ENCODE measurements at places on chromosomes 1 and 21.

DNA sequence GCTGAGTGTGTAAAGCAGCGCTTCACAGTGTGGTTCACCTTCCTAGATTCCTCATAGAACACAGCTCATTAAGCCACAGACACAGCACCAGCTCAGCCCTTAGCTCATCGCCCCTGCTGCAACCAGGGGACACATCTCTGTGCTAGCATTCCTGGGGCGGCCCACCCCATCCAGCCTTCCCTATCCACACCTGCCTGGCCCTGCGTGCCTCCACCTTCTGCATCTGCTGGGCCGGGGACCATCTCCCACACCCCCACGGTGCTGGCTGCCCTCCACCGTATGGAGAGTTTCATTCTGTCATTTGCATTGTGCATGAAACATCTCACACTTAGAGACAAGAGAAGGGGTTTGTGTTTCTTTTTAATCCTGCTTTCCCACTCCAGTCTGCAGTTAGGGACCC lies 35.8 kb upstream of the PRSS38 start:
- DNase-seq = no peak

DNA sequence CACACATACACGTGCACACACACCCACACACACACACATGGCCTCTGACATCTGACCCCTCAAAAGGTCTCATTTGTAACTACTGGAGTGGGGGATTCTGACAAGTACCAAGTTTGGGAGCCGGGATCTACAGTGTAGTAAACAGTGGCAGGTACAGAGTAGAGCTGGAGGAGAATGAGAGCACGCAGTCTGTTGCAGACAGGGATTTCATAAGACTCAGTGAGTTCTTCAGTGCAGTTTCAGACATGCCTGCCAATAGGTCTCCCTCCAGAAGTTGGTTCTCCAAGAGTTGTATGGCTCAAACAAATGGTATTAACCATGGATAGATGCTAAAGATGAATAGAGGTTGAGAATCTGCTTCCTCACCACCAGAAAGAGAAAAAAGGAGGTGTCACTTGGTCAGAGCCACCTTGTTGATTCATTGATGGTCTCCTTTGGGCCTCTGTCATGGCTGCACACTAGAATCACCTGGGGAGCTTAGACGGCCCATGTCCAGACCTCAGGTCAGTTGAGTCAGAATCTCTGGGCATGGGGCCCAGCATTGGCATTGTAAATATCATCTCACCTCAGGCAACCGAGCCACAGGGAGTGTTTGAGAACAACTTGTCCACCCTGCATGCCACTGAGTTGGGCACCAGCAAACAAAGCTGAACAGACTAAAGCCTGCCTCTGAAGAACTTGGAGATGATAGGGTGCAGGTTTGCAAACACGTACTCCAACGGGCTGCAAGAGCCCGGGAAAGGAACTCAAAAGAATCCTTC lies 122.1 kb downstream of the EDEM3 start:
- no peak for DNase-seq

DNA sequence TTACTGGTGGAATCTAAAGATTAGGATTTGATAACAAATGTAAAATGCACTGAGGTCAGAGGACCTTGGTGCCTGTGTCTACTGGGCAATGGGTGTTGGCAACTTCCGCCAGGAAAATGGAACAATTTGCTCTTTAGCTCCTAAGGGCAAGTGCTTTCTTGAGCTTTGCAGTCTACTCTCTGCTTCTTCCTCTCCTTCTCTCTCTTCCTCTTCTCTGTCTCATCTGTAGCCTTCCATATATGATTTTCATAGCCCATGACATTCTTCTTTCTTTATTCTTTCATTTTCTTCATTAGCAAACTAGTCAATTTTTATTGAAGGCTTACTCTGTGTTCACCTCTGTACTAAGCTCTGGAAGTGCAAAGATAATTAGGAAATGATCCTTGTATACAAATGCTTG lies 35.5 kb downstream of the OVGP1 start:
- no peak for DNase-seq

- no peak for DNase-seq
These were observed 187.1 kb downstream of the GRIK3 start for GRCh38 chr1:36847186-36847585.

- no peak for DNase-seq
These were observed 62.7 kb upstream of the KAZN start for GRCh38 chr1:14535619-14536355.

GRCh38 chr1:109398343-109399225 lies 866 bp upstream of the SORT1 start:
- no peak for DNase-seq

GRCh38 chr1:54289712-54290233 lies 89.8 kb downstream of the MRPL37 start:
- no peak for DNase-seq

DNA sequence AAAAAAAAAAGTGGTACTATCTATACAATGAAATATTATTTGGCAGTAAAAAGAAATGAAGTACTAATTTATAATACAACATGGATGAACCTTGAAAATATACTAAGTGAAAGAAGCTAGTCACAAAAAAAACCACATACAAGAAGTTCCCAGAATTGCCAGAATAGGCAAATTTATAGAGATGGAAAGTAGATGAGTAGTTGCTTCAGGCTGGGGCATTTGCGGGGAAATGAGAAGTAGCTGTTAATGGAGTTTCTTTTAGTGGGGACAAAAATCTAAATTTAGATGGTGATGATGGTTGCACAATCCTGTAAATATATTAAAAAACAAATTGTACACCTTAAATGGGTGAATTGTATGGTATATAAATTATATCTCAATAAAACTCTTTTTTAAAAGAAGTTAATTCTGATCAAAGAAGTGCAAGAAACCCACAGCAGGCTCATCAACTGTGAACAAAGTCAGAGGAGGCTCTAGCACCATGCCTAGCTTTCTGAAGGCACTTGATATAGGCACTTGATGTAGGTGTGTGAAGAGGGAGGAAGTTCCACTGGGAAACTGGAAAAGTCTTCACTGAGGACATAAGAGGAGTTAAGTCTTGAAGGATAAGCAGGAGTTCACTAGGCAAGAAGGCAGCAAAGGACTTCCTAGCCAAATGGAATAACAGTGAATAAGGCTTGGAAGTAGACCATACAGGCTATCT lies 52.5 kb downstream of the DMAP1 start:
- no peak for DNase-seq

- no peak for DNase-seq
These were observed 58.7 kb upstream of the RC3H1 start for GRCh38 chr1:174080819-174081218.

DNA sequence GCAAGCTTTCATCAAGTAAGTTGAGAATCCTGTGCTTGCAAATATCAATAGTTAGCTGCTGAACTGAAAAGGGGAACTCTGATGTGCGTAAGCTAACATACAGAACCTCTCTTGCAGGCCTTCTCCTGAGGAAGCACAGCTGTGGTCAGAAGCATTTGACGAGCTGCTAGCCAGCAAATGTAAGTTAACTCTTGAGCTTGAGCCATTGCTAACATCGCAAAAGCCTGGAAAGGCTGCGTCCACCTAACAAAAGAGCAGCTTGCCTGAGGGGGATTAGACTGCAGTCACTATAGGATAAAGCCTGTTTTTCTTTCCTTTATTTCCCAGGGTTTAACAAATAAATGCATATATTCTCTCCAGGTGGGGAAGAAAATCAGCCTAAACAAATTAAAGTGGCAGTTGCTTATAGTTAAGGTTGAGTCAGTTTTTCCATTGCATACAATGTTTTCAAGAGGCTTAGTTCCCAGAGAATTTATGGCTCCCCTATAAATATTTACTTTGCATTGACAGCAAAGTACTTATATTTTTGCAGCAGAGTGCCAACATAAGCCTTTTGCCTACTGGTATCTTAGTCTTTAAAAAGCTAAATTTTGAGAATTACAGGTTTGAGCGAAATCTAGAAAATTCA lies 1.5 kb downstream of the RGS2 start:
- no peak for DNase-seq

DNA sequence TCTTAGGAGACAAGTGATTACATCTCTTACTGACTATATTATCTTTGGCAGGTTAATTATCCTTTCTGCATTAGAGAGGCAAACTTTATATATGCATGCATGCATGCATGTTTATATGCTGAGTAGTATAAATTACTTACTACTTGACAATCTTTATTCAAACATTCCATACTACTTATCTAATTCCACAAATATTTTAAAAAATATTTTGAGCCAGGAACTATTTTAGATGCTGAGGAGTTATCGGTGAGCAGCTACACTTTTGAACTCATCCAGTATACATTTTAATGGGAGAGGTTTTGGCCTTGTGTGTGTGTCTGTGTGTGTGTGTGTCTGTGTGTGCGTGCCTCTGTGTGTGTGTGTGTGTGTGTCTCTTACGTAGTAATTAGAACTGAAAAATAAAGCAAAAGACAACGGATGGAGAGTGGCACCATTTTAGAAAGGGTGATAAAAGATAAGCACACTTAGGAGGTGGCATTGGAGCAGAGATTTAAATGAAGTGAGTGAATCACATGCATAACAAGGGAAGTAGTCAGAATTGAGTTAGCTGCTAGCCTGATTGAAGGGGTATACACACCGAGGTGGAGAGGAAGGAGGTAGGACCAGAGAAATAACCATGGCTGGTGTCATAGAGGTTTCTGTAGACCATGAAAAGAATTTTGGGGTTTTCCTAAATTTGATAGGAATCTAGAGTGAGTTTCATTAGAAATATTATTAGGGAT lies 1488.4 kb downstream of the MRPL39 start:
- DNase-seq = no peak

DNA sequence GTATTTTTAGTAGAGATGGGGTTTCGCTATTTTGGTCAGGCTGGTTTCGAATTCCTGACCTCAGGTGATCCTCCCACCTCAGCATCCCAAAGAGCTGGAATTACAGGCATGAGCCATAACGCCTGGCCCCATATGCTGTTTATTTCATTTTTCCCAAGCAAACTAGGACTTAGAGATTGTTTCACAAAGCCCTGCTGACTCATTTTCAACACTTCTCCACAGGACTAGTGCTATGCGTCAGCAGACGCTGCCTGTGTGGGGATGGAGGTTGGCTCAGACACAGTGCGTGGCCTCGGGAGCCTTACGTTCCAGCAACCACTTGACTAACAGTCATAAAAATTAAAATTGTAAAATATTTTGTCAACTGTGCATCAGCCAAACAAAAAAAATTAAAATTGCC lies 22.7 kb downstream of the PKNOX1 start:
- DNase-seq = no peak

DNA sequence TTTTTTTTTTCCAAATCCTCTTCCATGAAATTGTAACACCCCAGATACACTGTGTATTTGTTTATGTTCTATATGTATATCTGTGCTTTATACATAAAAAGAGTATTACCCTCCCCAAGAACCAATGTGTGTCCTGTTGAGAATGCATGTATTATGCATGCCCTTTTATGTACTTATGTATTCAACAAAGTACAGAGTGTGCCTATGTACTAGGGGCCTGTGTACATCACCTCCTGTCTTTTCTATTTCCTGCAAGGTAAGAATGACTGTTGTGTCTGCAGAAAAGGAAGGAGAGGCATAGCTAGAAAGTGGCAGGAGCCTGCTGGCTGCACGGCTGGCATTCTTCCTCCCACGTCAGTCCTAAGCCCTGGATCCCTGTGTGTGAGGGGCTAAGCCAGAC lies 7.0 kb downstream of the TMEM61 start:
- no peak for DNase-seq

DNA sequence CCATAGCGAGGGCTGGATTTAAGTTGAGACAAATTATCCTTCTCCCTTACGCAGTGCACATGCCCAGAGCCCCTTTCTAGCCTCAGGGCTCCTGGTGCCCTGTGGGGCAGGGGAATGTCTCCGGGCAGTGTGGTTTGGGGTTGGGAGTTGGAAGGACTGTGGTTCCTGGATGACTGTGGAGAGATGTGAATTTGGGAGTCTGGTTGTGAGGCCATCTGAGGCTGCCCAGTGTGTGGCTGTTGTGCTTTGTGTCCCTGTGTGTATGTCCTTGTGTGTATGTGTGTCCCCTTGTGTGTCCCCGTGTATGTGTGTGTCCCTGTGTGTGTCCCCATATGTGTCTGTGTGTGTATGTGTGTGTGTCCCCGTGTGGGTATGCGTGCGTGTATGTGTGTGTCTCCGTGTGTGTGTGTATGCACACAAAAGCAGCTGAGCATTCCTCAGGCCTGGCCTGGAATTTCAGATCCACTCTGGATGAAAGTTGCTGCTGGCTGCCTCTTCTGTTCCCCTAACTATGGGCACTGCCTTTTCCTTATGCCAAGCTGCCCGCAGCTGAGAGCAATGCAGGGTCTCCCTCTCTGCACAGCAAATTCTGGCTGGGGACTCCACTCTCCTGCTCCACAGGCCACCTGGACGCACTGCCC lies 65.4 kb downstream of the UBIAD1 start:
- no peak for DNase-seq

- DNase-seq = no peak
These were observed 73.5 kb downstream of the NOS1AP start for GRCh38 chr1:162142968-162143367.

- DNase-seq = no peak
These were observed 52.7 kb downstream of the C1orf185 start for GRCh38 chr1:51154776-51155175.

- no peak for DNase-seq
These were observed 409.6 kb upstream of the ZRANB2 start for GRCh38 chr1:71490432-71490831.

DNA sequence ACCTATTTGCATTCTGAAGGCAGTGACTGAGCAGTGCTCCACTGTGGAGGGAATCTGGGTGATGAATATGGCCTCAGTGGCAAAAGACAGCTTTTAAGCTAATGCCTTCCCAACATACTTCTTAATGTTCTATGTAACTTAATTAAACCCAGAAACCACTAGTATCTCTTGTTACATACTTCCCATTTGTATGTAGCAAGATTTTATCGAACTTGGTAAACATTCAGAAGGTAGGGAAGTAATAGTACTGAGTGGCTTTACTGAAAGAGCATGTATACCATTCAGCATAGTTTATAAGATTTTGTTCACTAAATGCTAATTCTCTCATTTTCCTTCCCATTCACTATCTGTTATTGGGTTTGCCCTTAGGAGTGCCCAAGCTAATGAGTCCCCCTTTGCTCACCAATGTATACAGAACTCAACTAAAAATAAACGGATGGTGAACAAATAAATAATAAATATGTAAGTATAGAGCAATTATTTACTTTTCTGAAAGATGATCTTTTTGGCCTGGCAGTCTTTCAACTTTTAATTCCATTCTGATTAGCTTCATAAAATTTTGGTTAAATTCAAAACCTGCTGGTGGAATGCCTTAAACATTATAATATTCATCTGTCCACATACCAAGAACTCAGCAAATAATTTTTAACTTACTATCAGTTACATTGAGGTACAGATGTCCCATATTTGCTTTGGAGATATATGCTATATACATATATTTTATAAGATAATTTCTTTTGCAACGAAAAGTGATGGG lies 204.4 kb downstream of the APP start:
- no peak for DNase-seq

Measured in activated CD4-positive, alpha-beta T cell treated with anti-CD3 and anti-CD28 coated beads, Interleukin-2, amount 50 U/mL, for 4 hours (primary cell).